ENCODE measurements at places on chromosomes 6 and 20.

- DNase-seq, result no peak
These were observed 48.4 kb upstream of the FOXC1 start for GRCh38 chr6:1561355-1561754.

GRCh38 chr20:17794400-17794799, 94.6 kb downstream of the BANF2 start:
- no peak for DNase-seq

DNA sequence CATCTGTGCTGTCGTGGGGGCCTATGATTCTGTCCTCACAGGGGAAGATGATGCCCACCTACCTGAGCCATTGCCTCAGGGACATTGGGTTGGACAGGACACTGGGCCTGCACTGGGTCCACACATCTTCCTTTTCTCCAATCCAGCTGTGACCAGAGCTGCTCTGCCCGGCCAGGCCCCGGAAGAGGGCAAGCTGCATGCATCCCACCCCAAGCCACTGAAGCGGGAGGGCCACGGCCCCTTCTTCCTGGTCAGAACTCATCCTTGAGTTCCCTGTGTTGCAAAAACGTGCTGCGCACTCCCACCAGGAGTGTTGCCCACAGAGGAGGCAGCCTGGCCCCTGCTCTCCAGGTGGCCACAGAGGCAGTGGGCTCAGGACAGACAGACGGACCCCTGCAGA, 38.2 kb downstream of the SPDEF start:
- no peak for DNase-seq

DNA sequence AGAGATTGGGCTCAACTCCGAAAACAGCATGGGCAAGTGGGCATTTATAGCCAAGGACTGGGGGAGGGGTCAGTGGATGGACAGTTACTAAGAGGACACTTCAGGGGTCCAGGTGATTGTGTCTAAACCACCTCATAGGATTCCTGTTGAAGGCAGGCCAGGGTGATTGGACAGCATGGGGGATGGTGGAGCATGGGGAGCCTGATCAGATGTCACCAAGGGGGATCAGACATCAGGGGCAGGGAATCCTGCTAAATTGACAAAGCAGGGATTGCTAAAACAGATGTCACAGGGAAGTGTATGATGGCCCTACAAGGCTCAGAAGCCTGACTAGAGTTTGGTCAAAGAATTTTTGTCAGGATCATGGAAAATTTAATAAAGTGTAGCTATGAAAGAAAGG, 2.4 kb upstream of the PYGB start:
- DNase-seq, result no peak

DNA sequence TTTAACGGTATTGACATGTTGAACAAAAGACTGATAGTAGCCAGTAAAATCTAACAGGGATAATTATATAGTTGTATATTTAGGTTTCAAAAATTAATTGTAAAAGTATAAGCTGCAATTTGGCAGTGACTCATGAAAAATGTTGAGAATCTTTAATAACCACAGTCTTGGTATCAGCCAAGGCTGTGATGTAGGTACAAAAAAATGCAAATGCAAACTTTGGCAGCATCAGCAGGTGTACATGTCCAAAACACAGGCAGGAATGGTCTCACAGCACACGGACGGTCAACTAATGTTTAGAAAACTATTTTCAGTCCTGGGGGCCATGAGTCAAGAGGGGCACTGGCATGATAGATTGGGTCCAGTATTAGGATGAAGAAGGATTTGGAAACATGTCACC, 58.5 kb upstream of the BEND3 start:
- DNase-seq, result no peak

DNA sequence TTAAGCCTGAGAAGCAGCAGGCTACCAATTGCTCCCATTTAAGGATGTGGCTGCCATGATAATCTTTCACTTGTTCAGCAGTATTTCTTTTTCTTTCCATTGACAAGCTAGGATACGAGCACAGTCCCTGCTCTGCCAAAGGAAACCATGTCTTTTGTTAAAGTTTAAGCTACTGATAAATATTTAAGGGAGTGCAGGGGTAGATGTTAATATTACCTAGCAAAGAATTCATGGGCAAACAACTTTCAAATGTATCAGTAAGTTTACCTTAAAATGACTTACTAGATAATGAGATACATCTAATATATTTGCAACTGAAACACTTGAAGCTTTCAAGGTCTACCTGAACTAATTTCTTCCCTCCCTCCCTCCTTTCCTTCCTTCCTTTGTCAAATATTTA, 77.3 kb downstream of the OPN5 start:
- DNase-seq, result no peak

DNA sequence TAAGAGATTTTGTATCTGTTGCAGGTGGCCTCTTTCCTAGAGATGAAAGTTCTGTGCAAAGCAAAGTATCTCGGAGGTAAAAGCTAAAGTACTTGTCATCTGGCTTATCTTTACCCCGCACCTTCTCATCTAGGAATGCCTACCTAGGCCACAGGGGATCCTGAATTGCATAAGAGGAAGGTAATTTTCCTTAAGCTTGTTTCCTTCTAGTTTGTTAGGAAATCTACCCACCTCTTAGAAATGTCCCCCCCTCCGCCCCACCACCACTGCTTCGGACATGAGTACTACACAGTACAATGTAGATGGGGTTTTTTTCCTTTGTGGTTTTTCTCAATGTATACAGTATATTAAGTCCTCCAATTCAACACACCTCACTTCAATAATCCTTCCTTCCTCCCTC, 21.5 kb downstream of the FOXC1 start:
- no peak for DNase-seq

DNA sequence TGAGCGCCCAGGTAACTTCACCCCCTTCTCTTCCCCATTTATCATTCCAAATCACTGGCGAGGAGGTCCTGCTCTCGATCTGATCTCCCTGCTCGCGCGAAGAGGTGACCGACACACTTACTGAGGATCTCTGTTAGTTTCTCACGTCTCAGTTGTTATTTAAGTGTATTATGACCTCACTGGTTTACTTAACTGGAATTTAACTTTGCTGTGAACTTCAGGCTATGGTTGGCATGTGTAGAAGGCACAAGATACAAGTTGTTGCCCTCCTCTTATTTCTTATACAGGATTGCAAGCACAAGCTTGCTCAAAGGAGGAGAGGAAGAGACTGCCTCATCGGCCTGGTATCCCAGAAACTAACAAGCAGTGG, 1.2 kb downstream of the RNF217 start:
- DNase-seq, result no peak

DNA sequence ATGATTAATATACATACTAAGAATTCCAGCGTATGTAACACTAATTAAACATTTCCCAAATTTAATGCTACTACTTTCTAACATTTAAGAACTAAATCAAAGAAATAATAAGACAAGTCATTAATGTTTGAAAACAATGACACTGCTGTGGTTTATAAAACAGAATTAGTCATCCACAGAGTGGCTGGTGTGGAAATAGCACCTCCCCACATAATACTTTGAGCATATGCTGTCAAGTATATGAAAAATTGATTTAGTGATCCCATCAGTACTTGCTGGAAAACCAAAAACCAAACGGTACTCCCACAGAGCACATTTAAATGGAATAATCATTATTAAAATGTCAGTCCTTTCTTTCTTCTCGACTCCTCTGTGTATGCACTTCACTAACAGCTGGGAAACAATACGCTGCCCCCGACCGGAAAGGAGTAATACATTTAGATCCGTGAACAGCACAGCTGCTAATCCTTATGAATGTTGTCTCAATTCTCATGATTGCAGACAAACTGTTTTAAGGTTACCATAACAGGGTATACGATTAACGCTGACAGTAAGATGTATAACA, 78.4 kb downstream of the PREP start:
- no peak for DNase-seq

- DNase-seq, result no peak
These were observed 41.7 kb downstream of the RIOK1 start for GRCh38 chr6:7431313-7431673.

GRCh38 chr6:40588480-40588879, 1.3 kb upstream of the LRFN2 start:
- DNase-seq, result no peak

GRCh38 chr6:48486876-48487275, 375.9 kb upstream of the PTCHD4 start:
- no peak for DNase-seq

DNA sequence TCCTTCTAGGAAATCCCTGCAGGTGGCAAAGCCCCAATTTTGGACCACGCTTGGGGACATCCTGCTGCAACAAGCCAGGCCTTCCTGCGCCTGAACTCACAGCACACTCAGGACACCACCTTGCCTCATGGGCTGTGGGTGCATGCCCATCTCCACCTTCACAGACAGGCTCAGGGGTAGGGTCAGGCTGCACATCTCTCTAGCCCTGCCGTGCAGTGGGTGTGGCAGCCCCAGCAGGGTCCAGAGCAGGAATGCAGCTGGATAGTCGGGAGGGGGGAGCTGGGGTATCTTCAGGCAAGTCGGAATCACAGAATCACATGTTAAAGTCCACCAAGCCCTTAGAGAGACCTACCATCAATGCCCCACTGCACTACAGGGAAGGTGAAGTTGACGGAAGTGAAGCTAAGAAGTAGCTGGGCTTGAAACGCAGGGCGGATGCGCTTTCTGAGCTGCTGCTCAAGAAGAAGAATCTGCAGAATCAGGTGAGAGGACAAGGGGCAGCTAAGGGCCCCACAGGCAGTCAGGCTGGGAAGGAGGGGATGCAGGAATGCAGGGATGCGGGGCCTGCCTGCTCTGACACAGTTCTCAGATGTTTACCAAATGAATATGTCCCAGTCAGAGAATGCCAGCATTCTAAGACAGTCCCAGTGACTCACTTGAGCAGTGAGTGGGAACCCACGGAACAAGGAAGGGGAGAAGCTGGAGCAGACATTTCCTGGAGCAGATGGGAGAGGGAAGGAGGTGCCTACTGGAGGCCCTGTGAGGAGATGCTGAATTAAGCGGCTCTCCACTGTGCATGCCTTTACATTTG, 11.3 kb downstream of the SERPINB6 start:
- DNase-seq, result no peak

GRCh38 chr20:24580855-24581254, 111.4 kb downstream of the SYNDIG1 start:
- DNase-seq, result no peak

DNA sequence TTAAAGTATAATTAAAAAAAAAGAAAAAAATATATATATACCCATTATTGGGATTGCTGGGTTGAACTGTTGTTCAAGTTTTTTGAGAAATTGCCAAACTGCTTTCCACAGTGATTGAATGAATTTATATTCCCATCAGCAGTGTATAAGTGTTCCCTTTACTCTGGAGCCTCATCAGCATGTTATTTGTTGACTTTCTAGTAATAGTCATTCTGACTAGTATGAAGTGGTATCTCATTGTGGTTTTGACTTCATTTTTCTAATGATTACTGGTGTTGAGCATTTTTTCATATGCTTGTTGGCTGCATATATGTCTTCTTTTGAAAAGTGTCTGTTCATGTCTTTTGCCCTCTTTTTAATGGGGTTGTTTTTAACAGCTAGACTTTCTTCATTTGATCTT, 1260.8 kb upstream of the GJE1 start:
- DNase-seq, result no peak

DNA sequence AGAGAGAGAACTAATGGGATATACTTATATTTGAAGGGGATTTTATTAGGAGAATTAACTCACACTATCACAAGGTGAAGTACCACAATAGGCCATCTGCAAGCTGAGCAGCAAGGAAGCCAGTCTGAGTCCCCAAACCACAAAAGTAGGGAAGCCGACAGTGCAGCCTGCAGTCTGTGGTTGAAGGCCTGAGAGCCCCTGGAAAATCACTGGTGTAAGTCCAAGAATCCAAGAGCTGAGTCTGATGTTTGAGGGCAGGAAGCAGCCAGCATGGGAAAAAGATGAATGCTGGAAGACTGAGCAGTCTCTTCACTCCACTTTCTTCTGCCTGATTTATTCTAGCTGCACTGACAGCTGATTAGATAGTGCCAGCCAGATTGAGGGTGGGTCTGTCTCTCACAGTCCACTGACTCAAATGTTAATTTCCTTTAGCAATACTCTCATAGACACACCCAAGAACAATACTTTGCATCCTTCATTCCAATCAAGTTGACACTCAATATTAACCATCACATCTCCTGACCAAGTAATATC, 823.9 kb downstream of the PHF3 start:
- DNase-seq, result no peak

- no peak for DNase-seq
These were observed 712 bp downstream of the ABHD16A start for GRCh38 chr6:31702405-31702818.

- no peak for DNase-seq
These were observed 395.3 kb downstream of the CD109 start for GRCh38 chr6:74091136-74091793.

DNA sequence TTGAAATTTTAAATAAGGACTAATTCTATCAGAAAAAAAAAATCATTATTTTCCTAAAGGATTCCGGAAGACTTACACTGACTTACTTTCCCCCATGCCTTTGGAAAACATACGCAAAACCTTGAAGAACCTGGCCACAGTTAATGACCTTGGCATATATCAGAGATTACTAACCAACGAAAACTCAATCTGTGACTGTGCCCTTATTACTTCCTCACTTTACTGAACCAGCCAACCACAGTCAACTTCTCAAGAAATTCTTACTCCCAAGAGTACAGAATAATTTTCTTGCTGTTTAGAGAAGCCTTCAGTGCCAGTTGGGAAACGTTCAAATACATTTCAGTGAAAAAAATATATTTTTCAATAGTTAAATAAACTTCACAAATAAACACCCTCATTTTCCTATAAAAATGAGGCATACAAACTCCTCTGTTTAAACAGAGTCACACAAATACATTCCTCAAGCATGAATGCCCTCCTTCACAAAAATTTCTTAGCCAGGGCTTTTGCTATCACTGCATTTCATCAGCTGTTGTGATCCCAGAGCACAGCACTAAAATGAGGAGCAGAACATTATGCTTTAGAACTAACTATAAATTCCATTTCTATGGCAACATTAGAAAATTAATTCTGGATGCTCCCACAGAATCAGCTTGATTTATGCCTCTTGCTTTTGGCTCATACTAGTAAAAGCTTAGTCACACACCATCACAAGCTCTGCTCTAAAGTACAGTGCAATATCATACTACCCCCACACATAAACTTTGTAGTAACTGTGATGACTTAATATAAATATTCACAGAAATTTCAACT, 117.6 kb downstream of the DST start:
- DNase-seq, result no peak

DNA sequence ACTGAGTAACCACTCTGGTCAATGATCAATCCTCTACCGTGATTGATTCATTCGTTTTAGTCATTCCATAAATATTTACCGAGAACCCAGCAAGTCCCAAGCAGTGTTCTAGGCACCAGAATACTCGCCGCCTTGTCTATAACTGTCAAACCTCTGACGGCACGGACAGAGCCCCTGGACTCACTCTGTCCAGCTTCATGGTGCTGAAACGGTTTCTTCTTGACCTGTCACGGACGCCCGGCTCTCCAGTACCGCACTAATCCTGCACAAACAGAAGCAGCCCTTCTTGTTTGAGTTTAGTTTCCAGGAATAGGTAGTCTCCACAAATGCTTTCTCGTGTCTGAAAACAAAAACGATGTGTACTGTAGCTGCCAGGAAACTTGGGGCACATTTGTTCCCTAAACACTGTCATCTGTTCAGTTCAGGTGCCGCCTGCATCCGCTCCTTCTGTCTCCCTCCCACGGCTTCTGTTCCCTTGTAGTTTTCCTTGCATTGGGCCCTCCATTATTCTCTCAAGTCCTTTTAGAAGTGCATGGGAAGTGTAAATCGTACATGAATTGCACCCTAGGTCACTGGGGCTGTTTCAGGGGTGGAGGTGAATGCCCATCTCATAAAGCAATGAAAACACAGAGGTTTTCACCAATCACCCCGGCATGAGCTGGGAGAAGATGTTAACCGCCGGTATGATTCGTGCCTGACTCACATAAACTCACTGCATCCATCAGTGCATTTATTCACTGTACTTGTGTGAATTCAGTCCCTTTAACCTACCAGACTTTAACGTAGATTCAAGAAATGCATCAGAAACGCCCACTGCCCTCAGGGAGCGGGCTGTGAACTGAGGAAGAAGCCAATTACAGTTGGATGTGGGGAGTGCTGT, 209.3 kb upstream of the CDH4 start:
- no peak for DNase-seq

Measured in left renal cortex interstitium (tissue), 4 donors.